ENCODE measurements at places on chromosomes 11 and 22. TPM values are rescaled to one million over a fixed set of nuclear protein-coding genes. Genes with fewer than 3 reads are reported as not detected.

- no peaks in the 10 kb centered on the region for H3K27me3 ChIP-seq
- no peak overlapping the region for H3K4me3 ChIP-seq
- no peaks in the 10 kb centered on the region for H3K36me3 ChIP-seq
These were observed 2326.6 kb upstream of the RAG2 start for GRCh38 chr11:38924644-38925043.

GRCh38 chr11:113412675-113413074, 25.1 kb downstream of the ANKK1 start:
- no peak for DNase-seq
- H3K27ac ChIP-seq: no peak overlapping the region
- no peak overlapping the region for H3K4me3 ChIP-seq
- H3K36me3 ChIP-seq: no peaks in the 10 kb centered on the region
- no peaks in the 10 kb centered on the region for H3K27me3 ChIP-seq
- H3K4me1 ChIP-seq: no peaks in the 10 kb centered on the region

DNA sequence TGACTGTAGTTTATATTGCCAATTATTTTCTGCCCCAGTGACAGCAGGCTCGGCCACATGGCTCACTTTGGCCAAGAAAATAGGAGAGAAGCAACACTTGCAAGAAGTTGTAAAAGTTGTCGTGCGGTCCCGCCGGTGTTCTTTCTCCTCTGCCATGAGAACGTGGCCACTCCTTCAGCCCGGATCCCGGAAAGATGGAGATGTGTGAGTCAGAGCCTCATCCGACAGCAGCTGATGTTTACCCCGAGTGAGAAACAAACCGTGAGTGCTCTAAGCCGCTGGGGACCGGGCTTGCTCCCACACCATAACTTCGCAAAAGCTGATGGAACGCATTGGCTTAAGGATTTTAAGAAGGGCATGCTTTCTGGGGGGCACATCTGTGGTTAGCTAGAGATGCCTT, 157.0 kb downstream of the CACNA1I start:
- no peaks in the 10 kb centered on the region for H3K4me1 ChIP-seq
- no peak overlapping the region for H3K27ac ChIP-seq

- no peaks in the 10 kb centered on the region for H3K4me1 ChIP-seq
- no peak overlapping the region for H3K27ac ChIP-seq
- no peaks in the 10 kb centered on the region for H3K36me3 ChIP-seq
- no peak for DNase-seq
- no peak overlapping the region for H3K4me3 ChIP-seq
These were observed 70.7 kb downstream of the SIK2 start for GRCh38 chr11:111672949-111673348.

GRCh38 chr11:128552783-128553661, 34.3 kb downstream of the ETS1 start:
- H3K27ac ChIP-seq: peak overlapping the region; percentile 41
- no peak overlapping the region for H3K4me3 ChIP-seq
- H3K27me3 ChIP-seq: no peaks in the 10 kb centered on the region
- H3K4me1 ChIP-seq: peaks cover 39% of the 10 kb centered on the region
- H3K36me3 ChIP-seq: no peaks in the 10 kb centered on the region

- H3K27ac ChIP-seq: no peak overlapping the region
- no peaks in the 10 kb centered on the region for H3K4me1 ChIP-seq
- H3K36me3 ChIP-seq: no peaks in the 10 kb centered on the region
- no peak for DNase-seq
- no peak overlapping the region for H3K4me3 ChIP-seq
These were observed 8.0 kb upstream of the SF1 start for GRCh38 chr11:64786308-64786707.

GRCh38 chr11:65311170-65311678, 3.4 kb upstream of the CDC42EP2 start:
- no peak overlapping the region for H3K27ac ChIP-seq
- H3K4me3 ChIP-seq: no peak overlapping the region
- DNase-seq: no peak
- H3K27me3 ChIP-seq: no peaks in the 10 kb centered on the region
- H3K36me3 ChIP-seq: no peaks in the 10 kb centered on the region

- H3K4me3 ChIP-seq: no peak overlapping the region
- DNase-seq: no peak
- no peaks in the 10 kb centered on the region for H3K36me3 ChIP-seq
These were observed 22.0 kb downstream of the TMEM184B start for GRCh38 chr22:38250643-38251340.

GRCh38 chr11:1815311-1815710, 19.5 kb upstream of the SYT8 start:
- H3K36me3 ChIP-seq: no peaks in the 10 kb centered on the region
- no peaks in the 10 kb centered on the region for H3K4me1 ChIP-seq
- H3K4me3 ChIP-seq: no peak overlapping the region

DNA sequence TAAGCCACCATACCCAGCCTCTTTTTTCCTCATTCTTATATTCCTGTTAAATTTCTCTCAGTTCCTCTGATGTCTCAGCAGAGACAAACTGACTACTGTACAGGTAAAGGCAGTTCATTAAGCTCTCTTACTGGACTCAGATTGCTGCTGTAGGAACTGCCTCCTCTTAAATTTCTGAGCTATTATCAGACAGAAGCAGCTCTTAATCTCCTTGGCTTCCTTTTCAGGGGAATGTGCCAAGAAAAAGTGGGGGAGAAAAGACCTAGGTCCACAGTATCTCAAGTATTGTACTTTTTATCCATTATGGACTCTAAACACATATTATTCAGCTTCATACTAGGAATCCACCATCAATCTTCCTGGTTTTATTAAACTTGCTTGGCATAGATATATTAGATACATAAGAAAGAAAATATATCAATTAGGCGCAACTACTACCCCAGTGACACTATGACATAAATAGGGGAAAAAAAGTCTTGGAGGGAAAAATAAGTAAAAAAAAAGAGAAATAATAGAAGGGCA, 26.1 kb downstream of the MRTFA start:
- H3K27ac ChIP-seq: no peak overlapping the region
- H3K36me3 ChIP-seq: no peaks in the 10 kb centered on the region
- H3K4me1 ChIP-seq: peaks cover 19% of the 10 kb centered on the region
- DNase-seq: no peak
- H3K4me3 ChIP-seq: no peak overlapping the region

DNA sequence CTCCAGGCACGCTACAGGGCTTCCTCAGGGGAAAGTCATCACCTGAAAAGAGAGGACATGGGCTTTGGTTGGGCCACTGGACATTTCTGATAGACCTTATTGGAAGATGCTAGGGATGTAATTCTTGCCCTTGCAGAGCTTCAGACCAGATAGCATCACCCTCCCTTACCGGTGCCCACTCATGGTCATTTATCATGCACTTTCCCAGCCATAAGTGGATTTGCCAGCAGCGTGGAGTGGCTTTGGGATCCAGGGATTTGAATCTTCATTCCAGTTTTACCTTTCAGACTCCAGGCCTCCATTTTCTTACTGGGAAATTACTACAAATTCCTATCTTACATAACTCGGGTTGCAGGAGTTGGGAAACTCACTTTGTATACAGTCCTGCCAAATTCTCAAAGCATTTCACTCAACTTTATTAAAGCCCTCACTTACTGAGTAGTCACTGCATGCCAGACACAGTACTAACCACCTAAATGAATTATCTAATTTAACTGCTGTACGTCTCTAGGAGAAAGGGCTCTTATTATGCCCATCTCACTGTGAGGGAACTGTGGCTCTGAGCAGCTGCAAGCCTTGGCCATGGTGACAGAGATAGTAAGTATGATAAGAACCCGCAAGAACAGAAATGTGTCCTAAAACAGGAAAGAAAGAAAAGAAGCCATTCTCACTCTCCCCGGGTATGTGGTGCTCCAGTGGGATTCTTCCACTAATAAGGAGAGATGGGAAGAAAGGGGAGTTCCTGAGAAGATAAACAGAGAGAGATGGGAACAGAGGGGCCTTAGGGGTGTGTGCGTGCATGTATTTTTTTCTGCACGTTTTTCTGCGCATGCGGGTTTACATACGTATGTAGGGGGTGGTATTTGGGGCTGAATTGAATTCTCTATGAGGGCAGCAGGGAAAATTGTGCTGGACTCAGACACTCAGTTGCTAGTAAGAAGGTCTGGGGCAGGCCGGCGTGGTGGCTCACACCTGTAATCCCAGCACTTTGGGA, 9.7 kb downstream of the CHRM1 start:
- no peak overlapping the region for H3K27ac ChIP-seq
- no peak overlapping the region for H3K4me3 ChIP-seq
- peaks cover 12% of the 10 kb centered on the region for H3K4me1 ChIP-seq
- H3K36me3 ChIP-seq: no peaks in the 10 kb centered on the region

GRCh38 chr11:8059571-8060011, 21.4 kb upstream of the TUB start:
- H3K4me1 ChIP-seq: peaks cover 8% of the 10 kb centered on the region
- no peak overlapping the region for H3K4me3 ChIP-seq
- H3K27me3 ChIP-seq: no peaks in the 10 kb centered on the region
- no peak overlapping the region for H3K27ac ChIP-seq

GRCh38 chr11:61489833-61490721, 18.5 kb upstream of the LRRC10B start:
- peaks cover 19% of the 10 kb centered on the region for H3K4me1 ChIP-seq
- H3K4me3 ChIP-seq: no peak overlapping the region
- H3K27me3 ChIP-seq: no peaks in the 10 kb centered on the region
- peak overlapping the region; percentile 46 for H3K27ac ChIP-seq

DNA sequence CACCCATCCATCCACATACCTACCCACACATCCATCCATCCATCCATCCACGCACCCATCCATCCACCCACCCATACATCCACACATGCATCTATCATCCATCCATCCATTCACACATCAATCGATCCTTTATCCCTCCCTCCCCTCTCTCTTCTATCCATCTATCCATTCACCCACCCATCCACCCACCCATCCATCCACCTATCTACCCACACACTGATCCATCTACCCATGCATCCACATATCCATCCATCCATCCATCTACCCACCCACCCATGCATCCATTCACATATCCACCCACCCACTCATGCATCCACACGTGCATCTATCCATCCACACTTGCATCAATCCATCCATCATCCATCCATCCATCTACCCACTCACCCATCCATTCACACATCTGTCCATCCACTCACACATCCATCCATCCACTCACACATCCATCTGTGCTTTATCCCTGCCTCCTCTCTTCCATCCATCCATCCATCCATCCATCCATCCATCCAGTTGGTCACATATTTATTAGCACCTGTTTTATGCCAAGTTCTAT, 366.1 kb downstream of the CTTN start:
- H3K27ac ChIP-seq: no peak overlapping the region
- no peaks in the 10 kb centered on the region for H3K36me3 ChIP-seq
- no peak for DNase-seq
- H3K27me3 ChIP-seq: no peaks in the 10 kb centered on the region

DNA sequence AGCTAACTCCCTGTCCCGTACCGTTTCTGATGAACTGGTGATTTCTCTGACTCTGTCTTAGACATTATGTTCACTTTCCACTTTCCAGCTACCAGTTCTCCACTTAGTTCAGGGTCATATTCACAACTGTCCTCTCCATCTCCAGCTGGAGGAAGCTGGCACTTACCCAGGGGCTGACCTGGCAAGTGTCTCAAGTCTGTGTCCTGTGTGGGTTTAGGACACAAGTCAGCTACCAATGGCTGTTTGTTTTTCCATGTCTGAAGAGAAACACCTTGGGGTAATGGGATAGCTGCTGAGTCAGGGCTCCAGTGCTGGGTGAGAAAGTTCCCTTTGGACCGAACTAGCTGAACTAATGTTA, 134.4 kb downstream of the CSNK2A3 start:
- no peak overlapping the region for H3K27ac ChIP-seq
- no peak overlapping the region for H3K4me3 ChIP-seq
- H3K36me3 ChIP-seq: no peaks in the 10 kb centered on the region
- no peaks in the 10 kb centered on the region for H3K27me3 ChIP-seq
- no peaks in the 10 kb centered on the region for H3K4me1 ChIP-seq
- peak; percentile 17 for DNase-seq

GRCh38 chr11:69460540-69461257, 20.8 kb upstream of the LINC01488 start:
- no peaks in the 10 kb centered on the region for H3K36me3 ChIP-seq
- no peak for DNase-seq
- H3K4me1 ChIP-seq: peaks cover 11% of the 10 kb centered on the region
- no peak overlapping the region for H3K4me3 ChIP-seq
- H3K27me3 ChIP-seq: no peaks in the 10 kb centered on the region

DNA sequence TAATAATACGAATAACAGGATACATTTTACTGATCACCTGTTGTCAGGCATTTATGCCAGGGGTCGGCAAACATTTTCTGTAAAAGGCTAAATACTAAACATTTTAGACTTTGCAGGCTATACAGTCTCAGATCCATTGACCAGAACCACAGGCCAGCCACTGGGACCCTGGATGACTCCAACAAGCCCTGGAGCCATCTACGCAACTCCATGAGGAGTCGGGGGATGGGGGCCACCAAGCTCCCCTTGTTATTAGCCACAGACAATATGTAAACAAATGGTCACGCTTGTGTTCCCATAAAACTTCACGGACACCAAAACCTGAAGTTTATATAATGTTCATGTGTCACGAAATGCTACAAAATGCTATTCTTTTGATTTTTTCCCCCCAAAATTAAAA, 54.4 kb upstream of the EMID1 start:
- DNase-seq: no peak

DNA sequence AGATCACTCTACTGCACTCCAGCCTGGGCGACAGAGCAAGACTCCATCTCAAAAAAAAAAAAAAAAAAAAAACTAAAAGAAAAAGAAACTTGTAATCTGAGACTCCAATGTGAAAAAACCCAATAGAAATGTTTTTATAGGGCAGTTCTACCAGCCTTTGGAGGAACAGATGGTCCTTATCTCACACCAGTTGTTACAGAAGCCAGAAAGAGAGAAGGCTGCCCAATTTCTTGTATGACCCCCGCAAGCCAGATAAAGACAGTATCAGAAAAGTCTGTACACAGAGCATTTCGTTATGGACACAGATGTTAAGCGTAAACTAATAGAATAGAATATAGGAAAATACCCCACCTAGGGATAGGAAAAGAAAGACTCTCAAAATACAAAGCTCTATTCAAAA, 11.3 kb upstream of the TSGA10IP start:
- no peak overlapping the region for H3K4me3 ChIP-seq
- no peak for DNase-seq
- H3K27me3 ChIP-seq: peaks cover 18% of the 10 kb centered on the region
- H3K36me3 ChIP-seq: no peaks in the 10 kb centered on the region

OR4A47 gene
- not detected for total RNA-seq

PLEKHA7 gene
- total RNA-seq: 243 TPM

CDC42EP1 gene
- total RNA-seq: 52.9 TPM

OR51E1 gene
- total RNA-seq: not detected

A4GALT gene
- 16.1 TPM for total RNA-seq

OR10G7 gene
- not detected for total RNA-seq

ALX4 gene
- total RNA-seq: not detected

SYCE3 gene
- total RNA-seq: not detected
